ENCODE measurements at places on chromosomes 5 and 9.

GRCh38 chr9:86741311-86742208 is 205.7 kb downstream of the GAS1 start:
- no peak for DNase-seq

DNA sequence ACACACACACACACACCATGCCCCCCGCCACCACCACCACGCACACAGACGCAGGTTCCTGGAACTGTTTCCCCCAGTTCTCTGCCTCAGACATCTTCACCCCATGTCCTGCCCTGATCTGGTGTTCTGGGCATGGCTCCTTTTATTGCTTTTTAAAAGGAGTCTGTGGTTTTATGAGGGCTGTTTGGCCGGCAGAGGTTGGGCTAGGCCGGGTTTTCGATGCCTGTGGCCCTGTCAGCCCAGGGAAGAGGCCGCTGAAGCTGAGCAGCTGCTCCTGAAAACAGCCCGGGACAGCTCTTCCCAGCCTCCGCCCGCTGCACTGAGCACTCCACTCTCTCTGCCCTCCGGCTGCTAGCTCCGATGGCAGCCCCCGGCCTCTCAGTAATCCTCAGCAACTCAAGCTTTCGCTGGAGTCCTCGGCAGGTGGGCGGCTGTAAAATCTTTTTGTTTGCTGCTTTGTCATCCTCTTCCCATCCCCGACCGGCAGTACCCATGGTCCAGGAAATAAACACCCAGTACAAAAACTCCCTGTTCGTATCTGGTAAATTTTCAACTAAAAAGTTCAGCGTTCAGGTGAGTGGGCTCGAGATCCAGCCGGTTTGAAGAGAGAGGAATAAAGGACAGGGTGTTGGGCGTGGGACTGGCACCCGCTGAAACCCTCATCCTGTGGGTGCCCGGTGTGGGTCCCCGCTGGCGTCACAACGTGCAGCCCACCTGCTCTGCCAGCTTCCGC is 103.0 kb upstream of the ERCC6L2 start:
- peak; percentile 65 for DNase-seq

GRCh38 chr9:133199648-133200321 is 9.3 kb downstream of the OBP2B start:
- DNase-seq, result no peak

- DNase-seq, result no peak
Measured at GRCh38 chr9:15714746-15715145, 161.9 kb downstream of the CCDC171 start.

DNA sequence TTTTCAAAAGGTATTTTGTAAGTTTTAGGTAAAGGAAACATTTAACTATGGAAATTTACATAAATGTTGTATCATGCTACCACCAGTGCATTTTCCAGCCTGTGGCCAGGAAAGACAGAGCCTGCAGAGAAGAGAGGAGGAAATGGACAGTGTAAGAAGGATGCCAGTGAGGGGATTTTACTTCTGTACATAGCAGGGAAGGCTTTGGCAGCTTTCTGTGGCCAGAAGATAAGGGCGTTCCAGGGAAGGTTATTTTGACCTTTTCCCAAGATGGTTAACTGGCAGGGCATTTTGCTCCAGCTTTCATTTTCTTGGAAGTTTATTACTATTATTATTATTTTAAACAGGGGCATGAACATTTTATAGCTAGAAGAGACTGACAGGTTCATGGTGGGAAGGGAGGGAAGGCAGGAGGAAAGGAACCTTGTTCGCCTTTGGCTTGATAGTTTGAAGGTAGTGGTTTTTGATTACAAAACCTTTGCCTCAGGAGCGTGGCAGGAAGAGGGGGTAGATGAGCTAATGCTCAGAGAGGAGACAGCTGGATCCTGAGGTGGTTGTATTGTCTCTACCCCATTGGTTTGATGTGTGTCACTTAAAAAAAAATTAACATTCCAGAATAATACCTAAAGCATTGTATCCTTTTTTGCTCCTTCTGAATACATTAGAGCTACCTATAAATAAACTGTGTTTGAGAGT is 4.1 kb downstream of the ISOC1 start:
- no peak for DNase-seq
